Stimulated activated CD8-positive, alpha-beta memory T cell treated with anti-CD3 and anti-CD28 coated beads, Interleukin-15, amount 100 ng/mL, for 24 hours (primary cell): ENCODE measurements at places on chromosomes 4 and X.

DNA sequence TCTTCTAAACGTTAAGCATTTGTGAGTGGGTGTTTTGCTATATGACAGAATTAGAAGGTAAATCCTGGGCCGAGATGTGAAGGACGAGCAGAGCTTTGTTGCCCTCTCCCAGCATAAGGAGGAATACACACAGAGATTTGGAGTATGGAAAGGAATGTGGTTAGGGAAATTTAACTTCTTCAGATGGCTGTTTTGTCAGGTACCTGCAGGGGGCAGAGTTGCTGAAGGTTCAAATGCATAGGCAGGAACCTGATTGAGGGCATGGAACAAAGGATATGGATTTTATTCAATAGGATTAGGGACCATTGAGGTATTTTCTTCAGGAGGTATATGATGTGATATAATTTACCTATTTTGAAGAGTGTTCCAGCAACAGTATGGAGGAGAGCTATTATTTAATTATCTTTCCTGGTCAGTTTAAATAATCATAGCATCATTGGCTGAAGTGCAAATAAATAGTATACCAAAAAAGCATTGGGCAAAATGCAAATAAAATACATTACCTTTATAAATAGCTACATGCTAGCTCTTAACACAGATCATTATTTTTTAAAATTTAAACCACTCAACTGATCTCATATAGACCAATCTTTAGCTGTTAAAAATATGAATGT is 143.6 kb downstream of the SLIT2 start:
- DNase-seq, result no peak

DNA sequence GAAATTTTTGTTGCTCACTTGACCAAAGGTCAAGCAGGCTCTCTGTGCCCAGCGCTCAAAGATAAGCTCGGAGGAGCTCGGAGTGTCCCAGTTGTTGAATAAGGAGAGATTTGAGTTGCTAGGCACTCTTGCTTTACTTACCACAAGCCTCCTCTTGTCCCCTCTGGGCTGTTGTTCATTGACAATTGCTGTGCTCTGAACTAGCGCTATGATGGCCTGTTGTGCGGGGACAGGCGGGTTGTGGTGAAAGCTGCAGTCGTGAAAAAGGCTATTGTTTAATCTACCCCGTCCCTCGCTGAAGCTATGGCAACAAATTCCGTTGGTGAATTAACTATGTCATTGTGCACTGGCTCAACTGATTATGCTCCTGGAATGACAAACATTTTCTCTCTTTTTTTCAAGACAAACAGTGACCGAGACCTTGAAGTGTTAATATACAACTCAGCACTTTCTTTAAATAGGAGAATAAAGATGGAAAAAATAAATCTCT is 21.0 kb upstream of the POLA1 start:
- no peak for DNase-seq

DNA sequence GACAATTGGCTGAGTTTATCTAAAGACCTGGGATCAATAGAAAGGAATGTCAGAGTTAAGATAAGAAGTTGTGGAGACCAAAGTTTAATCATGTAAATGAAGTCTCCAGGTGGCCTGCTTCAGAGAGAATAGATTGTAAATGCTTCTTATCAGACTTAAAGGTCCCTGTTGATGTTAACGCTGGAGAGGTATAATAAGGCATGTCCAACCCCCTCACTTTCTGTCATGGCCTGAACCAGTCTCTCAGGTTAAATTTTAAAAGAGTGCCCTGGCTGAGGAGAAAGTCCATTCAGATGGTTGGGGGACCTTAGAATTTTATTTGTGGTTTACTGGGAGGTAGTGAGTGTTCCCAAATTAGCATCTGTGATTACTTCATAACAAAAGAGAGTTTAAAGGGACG is 86.7 kb downstream of the AKAP4 start:
- no peak for DNase-seq

- DNase-seq, result no peak
Observed at GRCh38 chrX:31893525-31893924, 821.7 kb upstream of the FTHL17 start.

DNA sequence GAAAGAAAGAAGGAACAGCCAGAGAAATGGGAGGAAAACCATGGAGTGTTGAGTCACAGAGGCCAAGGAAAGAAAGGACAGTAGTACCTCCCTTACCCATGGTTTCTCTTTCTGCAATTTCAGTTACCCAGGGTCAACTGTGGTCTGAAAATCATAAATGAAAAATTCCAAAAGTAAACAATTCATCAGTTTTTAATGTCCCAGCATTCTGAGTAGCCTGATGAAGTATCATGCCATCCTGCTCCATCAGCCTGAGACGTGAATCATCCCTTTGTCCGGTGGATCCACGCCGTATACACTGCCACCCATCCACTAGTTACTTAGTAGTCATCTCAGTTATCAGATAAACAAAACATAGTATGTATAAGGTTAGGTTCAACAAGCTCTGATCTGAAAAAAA is 114.2 kb downstream of the COMMD8 start:
- DNase-seq, result no peak

DNA sequence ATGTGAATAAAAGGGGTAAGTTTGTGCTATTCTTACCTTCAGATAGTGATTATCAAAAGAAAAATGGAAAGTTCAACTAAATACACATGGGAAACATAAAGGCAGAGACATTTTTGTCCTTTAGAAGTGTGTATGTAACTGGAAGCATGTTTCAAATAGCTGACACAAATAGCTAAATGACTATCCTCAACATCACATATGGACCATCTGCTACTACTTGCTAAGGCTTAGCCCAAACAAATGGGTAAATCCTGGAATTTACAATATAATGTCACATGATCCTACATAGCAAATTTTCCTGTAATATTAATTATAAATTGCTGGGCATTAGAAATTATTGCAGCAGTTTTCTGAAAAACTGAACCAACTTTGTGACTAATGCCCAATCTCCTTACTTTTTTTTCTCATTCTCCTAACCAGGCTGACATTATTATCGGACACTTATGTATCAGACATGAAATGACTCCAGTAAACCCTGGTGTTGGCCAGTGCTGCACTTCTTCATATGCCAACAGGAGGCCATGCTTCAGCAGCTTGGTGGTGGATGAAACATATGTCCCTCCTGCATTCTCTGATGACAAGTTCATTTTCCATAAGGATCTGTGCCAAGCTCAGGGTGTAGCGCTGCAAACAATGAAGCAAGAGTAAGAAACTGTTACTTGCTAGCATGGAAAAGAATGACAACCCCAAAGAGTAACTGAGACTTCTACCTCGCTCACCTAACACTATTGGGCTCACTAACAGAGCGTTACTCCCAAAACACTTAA is 16.1 kb downstream of the AFP start:
- no peak for DNase-seq

GRCh38 chr4:173546776-173547175 is 16.7 kb upstream of the HAND2 start:
- no peak for DNase-seq
